Hematopoietic multipotent progenitor cell (in vitro differentiated cells): ENCODE measurements at places on chromosomes 12 and 14. TPM values are rescaled to one million over a fixed set of nuclear protein-coding genes. Genes with fewer than 3 reads are reported as not detected.

The MPHOSPH9 gene
- total RNA-seq = 40.9 TPM

DNA sequence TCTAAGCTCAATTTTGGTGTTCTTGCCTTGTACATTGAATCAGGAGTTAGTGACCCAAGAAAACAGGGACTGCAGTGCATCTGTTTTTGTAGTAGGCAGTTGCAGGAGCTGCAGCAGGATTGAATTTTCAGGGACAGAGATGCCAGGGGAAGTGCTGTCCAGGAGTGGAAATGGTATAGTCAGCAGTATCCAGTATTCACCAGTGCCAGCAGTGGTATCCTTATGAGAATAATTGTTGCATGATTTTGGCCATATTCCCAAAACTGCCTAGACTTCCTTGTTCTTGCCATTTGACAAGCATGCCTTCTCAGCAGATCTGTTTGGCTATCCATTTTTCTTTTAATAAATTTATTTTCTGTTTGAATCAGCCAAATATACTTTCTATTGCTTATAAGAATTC is 18.6 kb upstream of the ABCD2 start:
- no peak for DNase-seq

DNA sequence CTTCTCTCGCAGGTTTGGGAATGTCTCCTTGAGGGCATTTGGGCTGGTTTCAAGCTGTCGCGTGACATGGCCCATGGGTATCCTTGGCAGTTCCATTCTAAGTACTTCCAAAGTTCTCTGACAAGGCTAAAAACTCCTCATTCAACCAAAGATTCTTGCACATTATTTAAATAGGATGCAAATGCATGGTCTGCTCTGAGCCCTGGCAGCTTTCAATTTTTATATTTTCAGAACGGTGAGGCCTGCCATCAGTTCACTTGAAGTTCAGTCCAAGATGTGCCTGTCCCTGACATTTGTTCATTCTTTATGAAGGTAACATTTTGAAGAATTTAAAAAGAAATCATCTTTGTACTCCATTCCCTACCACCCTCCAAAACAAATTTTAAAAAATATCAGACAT is 160.0 kb downstream of the KCNA5 start:
- DNase-seq = no peak

GRCh38 chr12:95298916-95299315 is 81.3 kb downstream of the VEZT start:
- DNase-seq = no peak

DNA sequence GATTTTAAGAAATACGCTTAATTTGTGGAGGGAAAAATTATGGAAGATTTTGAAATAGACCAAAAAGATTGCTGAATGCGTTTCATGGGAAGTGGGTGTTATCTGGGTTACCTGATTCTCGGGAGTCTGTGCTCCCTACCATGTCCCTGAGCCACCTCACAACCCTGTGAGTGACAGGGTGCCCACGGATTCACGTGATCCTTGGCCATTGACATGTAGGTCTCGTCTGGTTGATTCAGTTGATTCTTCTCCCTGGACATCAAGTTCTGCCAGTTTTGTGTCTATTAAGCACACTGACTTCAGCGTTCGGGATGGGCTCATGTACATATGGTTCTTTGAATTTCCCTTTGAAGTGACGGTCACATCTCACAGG is 101.4 kb downstream of the ADGRD1 start:
- no peak for DNase-seq

GRCh38 chr14:104897330-104898194 is 27.1 kb upstream of the PLD4 start:
- DNase-seq = no peak

- no peak for DNase-seq
These were observed 4.5 kb downstream of the E2F7 start for GRCh38 chr12:77060883-77061240.

The GPR135 gene
- total RNA-seq = 3.0 TPM

The CDKL1 gene
- 6.5 TPM for total RNA-seq

- DNase-seq = no peak
These were observed 358.6 kb upstream of the FOXG1 start for GRCh38 chr14:28407996-28408395.

The REP15 gene
- 0.54 TPM for total RNA-seq

DNA sequence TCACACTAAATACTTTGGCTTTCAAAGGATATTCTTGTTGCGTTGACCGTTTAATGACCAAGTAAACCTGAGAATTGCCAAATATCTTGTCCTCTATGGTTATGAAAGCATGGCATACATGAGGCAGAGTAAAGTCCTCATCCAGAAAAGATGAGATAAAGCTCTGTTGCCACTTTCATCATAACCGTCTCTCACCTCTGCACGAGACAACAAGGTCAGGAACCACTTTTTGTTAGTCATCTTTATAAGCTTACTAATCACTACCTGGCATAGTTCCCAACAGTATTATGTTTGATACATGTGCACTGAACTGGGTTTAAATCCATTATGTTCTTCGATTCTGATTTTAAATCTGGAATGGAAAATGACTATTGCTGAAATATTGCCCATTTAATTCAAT is 31.3 kb downstream of the PTPRB start:
- DNase-seq = no peak

DNA sequence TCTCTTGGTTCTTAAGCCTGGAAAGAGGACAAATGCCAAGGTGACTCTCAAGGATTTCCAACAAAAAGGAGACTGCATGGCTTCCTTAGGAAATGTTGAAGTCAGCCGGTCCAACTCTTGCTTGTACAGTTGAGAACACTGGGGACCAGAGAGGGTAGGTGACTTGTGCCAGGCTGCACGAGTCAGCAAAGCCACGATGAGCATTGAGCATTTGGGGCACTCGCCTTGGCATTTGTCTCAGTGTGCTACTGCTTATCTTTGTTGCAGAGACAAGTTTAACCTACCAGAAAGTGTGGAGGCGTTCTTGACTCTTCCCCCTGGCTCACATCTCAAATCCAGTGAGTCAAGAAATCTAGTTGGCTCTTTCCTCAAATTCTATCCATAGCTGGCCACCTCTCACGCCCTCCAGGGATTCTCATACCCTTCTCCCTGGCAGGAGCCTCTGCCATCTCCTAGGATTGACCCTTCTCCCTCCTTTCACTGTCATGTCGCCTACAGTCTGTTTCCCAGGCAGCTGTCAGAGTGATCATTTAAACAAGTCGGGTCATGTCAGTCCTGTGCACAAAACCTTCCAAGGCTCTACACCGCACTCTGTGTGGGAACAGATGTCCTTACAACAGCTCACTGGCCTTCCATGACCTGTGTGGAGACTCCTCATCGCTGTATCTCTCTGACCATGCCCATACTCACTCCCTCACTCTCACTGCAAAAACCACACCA is 17.2 kb upstream of the KRT83 start:
- DNase-seq = no peak

DNA sequence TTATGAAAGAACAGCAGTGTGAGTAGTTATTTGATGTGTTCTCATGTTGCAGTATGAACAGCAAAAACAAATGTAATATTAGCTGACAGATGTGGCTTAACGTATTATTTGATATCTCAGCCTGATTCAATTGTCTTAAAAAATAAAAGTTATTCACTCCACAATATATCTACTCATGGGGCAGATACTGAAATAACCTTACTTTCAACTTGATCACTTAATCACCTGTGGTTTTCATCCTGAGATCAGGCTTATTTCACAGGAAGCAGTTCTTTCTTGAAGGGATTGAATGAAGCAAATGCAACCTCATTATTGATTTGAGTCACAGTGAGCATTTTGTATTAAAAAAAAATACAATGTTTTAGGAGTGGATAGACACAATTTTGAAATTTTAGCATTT is 90.3 kb downstream of the AKAP6 start:
- DNase-seq = no peak

DNA sequence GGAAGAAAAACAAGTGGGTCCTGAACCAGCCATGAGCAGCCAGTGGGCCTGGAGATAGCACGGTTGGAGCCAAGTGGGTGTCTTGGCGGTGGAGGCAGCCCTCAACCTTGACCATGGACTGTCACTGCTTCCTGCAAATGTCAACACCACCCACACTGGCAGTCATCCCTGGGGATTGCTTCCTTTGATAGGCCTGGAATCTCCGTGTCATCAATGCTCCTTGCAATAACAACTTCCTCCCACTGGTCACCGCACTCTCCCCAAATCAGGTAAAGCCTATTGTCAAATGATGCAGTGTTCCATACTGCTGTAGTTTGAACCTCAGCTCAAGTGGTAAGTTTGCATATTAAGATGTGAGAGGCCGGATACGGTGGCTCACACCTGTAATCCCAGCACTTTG is 129.1 kb downstream of the NTF3 start:
- no peak for DNase-seq

GRCh38 chr14:75459099-75459741 is 31.4 kb downstream of the JDP2 start:
- no peak for DNase-seq

The ARHGEF25 gene
- total RNA-seq = 1.3 TPM

The BDKRB1 gene
- not detected for total RNA-seq

DNA sequence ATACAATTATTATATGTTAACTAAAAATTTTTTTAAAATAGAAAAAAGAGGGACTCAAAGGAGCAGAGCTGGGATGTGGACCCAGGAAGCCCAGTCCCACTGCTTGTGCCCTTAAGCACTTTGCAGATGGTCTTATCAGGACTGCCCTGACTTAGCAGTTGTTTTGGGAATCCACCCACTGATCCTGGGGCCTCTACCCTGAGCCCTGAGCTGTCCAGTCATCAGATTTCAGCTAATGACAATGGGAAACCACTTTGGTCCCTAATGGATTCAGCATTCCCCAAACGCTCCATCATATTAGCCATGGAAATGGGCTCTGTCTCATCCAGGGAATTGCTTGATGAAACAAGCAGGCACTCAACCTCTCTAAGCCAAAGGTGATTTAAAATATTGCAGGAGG is 22.5 kb upstream of the WSCD2 start:
- DNase-seq = no peak

DNA sequence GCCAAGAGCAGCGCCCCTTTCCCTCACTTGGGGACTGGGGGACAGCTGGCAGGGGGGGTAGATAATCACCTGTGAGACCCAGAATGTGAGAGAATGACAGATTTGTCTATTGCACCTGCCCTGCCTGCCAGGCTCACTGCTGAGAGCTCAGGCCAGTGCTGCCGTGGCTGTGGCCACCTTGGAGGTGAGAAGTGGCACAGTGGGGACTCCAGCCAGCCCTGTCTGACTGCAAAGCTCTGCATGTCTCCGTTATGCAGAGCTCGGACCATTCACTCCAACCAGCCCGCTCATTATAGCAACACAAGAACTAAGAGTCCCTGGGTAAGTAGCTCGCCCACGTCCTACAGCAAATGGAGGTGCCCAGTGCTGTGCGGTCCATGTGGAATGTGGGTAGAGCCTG is 88.8 kb downstream of the DICER1 start:
- DNase-seq = no peak

DNA sequence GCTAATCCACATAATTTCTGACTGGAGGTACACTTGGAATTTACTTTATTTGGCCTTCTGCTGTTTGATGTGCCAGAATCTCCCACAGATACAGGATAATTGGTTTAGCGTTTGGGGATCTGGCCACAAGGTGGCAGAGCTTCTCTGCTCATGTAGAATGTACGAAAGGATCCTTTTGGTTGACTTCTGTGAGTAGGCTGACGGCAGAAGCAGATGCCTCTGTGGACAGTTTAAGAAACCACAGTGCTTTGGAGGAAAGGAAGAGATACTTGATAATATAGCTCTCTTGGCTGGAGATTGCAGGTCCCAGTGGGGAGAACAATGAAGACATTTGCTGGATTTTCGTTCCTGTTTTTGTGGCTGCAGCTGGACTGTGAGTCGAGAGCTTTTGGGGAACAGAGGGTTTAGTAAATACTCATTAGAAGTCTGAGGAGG is 75.3 kb upstream of the OR4E1 start:
- peak; percentile 53 for DNase-seq

The CREBL2 gene
- 14.5 TPM for total RNA-seq

The MIP gene
- under 0.01 TPM for total RNA-seq

- DNase-seq = no peak
These were observed 552.5 kb downstream of the LRFN5 start for GRCh38 chr14:42159138-42159537.

GRCh38 chr12:75345531-75345930 is 11.1 kb downstream of the GLIPR1L1 start:
- DNase-seq = no peak

The RD3L gene
- not detected for total RNA-seq

DNA sequence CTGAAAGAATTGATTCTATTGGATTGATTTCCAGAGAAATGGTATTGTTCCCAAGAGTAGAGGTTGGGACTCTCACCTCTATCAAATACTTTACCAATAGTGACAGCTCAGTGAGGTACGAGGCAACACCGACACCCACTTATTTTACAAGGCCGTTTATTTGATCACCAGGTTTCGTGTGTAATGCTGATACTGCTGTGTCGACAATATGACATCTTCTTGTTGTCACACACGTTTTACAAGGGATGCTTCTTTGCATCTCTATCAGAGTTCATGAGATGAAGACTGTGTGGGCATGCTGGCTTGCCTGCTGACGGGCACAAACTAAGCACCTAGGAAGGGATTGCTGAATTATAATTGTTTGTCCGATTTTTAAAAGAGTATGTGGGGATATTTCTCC is 217.8 kb upstream of the EGLN3 start:
- no peak for DNase-seq

The CYP46A1 gene
- total RNA-seq = not detected

GRCh38 chr14:59638885-59639284 is 62.3 kb upstream of the CCDC175 start:
- no peak for DNase-seq

- DNase-seq = no peak
These were observed 20.0 kb downstream of the CKAP4 start for GRCh38 chr12:106227641-106228319.

The SLC10A1 gene
- not detected for total RNA-seq

DNA sequence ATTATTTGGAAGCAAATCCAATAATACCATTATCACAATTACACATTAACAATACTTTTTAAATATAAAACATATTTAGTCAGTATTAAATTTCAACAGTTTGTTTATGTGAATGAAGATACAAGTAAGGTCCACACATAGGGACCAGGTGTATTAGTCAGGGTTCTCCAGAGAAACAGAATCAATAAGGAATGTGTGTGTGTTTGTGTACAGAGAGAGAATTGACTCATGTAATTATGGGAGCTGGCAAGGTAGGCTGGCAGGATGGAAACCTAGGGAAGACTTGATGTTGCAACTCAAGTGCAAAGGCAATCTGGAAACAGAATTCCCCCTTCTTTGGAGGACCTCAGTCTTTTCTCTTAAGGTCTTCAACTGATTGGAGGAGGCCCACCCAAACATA is 123.2 kb upstream of the OTX2 start:
- DNase-seq = no peak

DNA sequence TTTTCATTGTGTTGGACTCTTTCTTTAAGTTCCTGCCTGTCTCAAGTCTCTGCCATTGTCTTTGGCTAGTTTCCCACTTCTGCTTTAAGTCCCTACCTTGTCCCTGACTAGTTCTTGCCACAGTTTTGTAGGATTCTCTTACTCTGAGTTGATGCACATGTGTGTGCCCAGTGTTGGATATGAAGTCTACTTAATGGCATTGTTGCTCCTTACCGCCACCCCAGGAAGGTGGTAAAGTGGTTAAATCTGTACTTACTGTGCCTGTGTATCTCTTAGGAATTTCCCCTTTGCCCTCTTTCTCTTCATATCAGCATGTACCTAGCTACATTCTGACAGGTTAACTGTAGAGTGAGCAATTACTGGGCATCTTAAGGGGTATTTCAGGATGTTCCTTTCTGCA is 227.1 kb downstream of the NUBPL start:
- DNase-seq = no peak

GRCh38 chr12:56221232-56221756 is 428 bp downstream of the RNF41 start:
- DNase-seq = no peak
